ENCODE measurements at places on chromosomes 16 and 17.

GRCh38 chr17:57544401-57544800 is 200.7 kb downstream of the CCDC182 start:
- no peak for DNase-seq

DNA sequence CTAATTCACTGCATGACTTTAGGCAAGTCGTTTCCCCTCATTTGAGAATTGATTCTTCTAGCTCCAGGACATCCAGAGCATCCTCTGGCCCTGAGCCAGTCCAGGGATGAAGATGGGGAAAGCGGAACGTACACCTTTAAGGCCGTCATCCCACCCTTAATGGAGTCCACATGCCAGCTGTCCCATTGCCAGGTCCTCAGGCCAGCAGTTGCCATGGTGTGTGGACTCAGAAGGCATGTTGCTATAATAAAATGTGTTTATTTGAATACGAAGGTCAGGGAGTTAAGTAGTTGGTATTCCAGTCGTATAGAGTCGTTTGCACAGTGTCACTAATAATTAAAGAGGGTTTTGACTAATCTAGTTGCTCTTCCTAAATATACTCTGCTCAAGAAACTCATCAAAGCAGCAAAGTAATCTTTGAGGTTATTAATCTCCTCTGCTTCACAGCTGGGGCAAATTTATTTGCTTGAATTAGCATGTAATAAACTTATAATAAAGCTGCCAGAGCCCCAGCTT is 30.4 kb downstream of the CCDC182 start:
- no peak for DNase-seq

DNA sequence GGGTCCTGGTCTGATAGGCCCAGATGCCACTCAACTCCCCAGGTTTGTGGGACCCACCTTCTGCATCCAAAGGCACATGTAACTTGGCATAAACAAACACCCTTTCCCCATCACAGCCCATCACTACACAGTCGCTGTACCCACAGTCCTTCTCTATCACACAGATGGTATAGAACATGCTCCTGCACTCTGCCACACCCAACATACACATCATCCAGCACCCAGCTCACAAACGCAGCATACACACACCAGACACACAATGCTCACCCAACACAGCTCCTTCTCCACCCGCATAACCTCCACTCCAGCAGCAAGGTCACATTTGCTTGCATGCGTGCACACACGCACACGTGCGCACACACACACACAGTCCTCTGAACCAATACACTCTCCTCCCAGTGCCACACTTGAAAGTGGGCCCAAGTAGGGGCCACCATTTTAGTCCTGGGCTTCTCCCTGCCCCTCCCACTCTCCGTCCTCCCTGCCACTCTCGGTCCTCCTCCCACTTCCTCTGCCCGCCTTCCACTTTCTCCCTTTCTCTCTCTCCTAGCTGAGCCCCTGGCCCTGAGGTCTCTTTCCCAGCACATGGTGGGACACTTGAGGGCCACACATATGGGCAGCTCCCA is 8.5 kb upstream of the TMEM92 start:
- peak; percentile 39 for DNase-seq

DNA sequence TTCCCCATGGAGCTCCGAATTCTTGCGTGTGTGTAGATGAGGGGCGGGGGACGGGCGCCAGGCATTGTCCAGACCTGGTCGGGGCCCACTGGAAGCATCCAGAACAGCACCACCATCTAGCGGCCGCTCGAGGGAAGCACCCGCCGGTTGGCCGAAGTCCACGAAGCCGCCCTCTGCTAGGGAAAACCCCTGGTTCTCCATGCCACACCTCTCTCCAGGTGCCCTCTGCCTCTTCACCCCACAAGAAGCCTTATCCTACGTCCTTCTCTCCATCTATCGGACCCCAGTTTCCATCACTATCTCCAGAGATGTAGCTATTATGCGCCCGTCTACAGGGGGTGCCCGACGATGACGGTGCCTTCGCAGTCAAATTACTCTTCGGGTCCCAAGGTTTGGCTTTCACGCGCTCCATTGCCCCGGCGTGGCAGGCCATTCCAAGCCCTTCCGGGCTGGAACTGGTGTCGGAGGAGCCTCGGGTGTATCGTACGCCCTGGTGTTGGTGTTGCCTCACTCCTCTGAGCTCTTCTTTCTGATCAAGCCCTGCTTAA is 617 bp upstream of the SENP3 start:
- DNase-seq, result peak; percentile 95

GRCh38 chr16:82715833-82716232 is 89.1 kb downstream of the CDH13 start:
- DNase-seq, result no peak

DNA sequence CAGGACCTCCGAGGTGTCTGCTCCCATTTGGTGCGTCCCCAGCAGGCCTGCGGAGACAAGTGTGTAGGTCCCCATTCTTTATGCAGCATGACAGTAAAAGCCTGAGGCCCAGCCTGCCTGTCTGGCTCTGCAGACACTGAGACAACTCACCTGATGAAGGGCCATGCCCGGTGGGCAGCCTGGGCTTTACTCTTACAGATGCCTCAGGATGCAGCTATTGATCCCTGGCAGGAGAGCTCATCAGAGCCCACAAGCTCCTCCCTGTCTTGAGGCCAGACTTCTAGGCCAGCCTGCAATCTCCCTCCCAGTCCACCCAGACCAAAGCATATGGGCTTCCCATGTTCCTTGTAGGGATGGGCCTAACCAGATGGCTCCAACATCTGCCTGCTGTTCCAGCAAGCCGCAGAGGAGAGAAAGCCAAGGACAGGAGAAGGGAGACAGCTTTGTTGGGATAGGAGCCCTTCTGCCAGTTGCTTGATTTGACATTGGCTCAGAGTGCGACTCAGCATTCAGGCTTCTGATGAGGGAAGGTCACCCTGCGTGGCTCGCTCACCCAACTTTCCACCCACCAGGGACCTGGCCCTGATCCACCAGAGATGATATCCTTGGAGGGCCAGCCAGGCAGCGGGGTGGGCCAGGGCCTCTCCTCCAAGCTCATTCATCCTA is 87.5 kb downstream of the SOCS1 start:
- no peak for DNase-seq

DNA sequence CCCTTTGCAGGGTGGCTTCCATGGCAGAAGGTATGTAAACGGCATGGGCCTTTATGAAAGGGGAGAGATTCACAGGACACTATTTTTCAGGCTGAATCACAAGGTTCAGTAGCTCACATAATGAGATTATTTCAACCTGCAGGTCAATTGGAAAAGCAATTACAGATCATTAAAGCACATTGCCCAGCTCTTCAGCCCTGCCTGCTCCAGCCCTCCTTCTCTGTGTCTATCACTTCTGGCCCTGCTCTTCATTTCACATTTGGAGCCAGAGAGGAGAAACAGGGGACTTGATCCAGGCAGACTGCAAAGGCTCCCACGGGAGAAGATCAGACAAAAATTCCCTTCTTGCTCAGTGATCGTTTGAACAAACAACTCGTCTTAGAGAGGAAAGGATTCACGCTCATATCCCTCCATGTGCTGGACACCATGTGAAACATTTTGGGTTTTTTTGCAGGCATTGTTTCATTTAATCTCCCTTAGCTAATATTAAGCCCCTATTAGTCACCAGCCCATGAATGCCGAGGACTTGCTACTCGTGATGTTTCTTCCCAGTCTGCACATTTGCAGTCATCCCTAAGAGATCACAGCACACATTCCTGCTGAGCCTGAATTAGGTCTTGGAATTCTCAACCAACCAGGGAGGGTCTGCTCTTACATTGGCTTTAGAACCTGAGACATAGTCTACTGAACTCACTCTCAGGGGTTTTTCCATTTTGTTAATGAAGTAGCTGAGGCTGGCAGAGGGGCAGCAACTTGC is 443.9 kb upstream of the CCL2 start:
- no peak for DNase-seq

- peak; percentile 97 for DNase-seq
These were observed 612 bp downstream of the CISD3 start for GRCh38 chr17:38730526-38731379.

- DNase-seq, result no peak
These were observed 14.3 kb downstream of the CYTH1 start for GRCh38 chr17:78767806-78768205.

- no peak for DNase-seq
These were observed 127.3 kb downstream of the CDRT15L2 start for GRCh38 chr17:20706751-20707373.

GRCh38 chr17:38564869-38565268 is 40.9 kb downstream of the SRCIN1 start:
- DNase-seq, result no peak

- no peak for DNase-seq
These were observed 88.5 kb downstream of the MRC2 start for GRCh38 chr17:62715882-62716390.

GRCh38 chr16:17691899-17692176 is 221.1 kb upstream of the XYLT1 start:
- DNase-seq, result no peak

GRCh38 chr17:17682293-17682736 is 1.1 kb downstream of the RAI1 start:
- DNase-seq, result no peak

- DNase-seq, result no peak
These were observed 155.7 kb downstream of the CMIP start for GRCh38 chr16:81600275-81600674.

DNA sequence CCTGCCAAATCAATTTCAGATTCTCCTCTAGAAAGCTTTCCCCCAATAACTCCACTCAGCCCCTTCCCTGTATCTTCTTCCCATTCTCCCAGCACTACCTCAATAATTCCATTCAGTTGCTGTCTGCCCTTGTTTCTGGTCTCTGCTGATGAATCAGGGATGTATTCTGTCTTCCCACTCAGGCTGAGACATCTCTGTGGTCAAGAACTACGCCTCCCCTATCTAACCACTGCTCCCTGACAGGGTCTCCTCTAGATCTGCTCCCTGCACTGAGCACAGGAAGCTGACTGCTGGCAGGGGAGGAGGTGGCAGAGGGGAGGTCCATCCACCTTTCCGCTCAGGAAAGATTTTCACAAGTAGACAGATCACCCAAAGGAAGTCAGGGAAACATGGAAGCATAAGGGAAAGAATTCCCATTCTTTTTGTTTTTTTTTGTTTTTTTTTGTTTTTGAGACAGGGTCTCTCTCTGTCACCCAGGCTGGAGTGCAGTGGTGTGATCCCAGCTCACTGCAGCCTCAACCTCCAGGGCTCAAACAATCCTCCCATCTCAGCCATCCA is 16.9 kb upstream of the SP2 start:
- DNase-seq, result no peak

DNA sequence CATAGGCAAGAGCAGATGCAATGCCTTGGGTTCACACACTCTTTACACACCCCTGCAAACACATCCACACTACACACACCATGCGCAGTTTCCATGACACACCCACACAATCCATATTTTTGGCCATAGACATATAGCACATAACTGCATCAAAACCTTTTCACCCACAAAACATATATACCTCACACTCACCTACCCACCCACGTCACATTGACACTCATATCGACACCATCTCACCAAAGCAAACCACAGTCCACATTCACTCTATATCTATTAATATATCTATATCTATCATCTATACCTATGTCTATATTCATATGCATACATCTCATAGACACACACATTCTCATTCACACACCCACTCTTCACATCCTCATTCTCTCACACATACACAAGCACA is 246.9 kb downstream of the SHISA9 start:
- no peak for DNase-seq

GRCh38 chr17:69593716-69594115 is 179.2 kb downstream of the MAP2K6 start:
- no peak for DNase-seq

DNA sequence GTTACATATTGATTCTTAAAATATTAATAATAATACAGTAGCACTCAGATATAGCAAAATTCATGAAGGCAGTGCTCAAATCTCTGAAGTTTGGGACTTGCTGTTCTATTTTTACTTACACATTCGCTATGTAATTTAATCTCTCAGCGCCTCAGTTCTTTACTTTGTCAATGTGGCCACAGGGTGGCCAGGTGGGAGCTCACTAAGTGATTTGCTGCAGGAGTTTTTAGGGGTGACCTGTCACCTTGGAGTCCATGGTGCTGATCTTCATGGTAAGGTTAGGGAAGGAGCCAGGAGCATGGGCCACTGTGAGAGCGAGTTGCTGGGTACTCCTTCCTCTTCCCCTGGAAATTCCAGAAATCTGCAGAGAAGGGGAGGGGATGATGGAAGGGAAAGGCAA is 28.1 kb downstream of the VWA3A start:
- DNase-seq, result no peak

DNA sequence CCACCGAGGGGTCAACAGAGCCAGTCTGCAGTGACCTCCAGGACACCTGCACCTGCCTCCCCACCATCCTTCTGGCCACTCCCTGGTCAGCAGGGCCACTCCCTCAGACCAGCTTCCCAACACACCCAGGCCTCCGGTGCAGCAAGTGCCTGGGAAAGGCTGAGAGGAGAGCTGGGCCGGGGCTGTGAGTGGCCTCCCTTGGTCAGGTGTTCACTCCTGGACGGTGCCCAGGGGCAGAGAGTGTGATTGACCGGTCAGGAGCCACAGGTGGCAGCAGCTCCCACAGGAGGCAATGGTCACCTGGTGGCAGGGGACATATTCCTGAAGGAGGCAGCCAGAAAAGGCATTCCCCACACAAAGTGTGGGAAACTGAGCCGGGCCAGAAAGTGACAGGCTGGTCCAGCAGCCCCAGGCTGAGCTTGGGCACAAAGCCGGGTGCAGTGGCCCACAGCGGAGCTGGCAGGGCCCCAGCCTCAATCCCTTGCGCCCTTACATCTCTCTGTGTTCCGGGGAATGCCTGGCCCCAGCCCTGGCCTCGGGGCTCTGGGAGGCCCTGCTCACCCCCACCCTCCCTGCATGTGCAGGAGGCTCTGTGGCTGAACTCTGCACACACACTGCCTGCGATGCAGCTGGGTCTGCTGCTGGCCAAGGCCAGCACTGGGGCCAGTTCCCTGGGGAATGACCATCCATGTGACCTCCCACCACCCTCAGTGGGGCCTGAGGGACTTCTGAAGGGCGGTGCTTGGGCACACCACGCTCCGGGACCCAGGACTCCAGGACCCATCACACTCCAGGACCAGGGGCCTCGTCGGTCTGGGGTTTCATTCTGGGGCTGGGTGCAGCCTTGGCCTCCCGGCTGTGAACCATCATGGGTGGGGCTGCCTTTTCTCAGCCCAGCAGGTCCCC is 1.2 kb upstream of the C17orf99 start:
- DNase-seq, result peak; percentile 75

DNA sequence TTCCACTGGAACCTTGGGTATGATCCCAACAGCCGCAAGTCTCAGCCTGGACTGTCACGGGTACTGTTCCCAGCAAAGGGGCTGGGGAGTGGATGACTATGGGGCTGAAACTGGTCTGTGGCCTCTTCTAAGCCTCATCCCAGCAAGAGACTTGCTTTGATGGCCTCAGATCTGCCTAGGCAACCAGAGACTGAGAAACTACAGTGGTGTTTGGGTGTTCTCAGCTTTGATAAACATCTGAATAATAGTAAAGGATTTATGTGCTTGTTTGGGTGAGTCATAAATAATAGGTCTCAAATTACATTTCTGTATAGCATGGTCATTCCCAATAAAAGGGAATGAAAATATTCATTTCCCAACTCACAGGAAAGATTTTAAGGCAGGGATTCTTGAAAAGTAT is 30.2 kb upstream of the ULK2 start:
- no peak for DNase-seq
